Retina (tissue), 1 donor: ENCODE measurements at places on chromosomes 6 and 20.
A peak's percentile ranks its signal among the peaks of the same experiment; 100 is the strongest.

DNA sequence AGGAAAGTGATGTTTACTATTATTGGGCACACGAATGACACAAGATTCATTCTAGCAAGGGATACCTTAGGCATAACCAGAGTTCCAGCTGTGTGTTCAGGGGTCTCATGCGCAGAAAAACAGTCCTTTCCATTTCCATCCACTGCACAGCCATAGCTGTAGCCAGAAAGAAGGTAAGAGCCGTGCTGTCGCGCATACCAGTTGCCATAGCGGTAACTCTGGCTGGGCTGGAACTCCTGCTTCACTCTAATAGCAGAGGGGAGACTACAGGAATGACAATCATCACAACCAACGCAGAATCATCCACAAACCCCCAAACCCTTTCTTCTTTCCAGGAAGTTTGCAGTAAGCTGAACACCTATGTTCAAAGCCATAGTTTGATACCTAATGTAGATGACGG is 7.5 kb downstream of the C6orf52 start:
- no peak for DNase-seq

GRCh38 chr6:132490024-132490423 is 22.9 kb downstream of the STX7 start:
- no peak for DNase-seq

- no peak for DNase-seq
These were observed 3.9 kb downstream of the RAB44 start for GRCh38 chr6:36701401-36701991.

DNA sequence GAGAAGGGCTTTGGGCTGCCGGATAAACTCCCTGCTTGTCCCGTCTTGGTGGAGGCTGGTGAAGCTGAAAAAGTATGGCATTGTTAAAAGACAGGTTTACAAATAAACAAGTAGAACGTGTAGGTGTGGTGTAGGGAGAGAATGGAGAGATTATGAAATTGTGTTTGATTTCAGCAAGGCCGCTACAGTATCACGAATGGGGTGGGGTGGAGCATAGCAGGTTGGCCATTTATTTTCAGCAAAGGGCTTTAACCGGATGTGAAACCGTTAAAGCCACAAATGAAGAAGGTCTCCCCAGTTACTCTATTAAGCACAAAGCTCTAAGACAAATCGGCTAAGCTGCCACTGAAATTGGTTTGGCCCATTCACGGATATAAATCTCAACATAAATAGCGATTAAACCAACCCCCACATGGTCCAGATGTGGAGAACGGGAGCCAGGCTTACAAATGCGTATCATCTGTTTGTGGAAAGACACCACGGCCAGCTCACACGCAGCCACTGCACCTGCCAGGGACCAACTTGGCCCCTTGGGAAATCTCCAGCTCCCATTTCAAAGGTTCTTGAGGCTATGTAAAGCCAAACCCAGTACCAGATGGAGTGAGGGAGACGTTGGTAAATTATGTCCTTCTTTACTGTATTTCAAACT is 94.0 kb downstream of the ZMYND8 start:
- DNase-seq: no peak

- DNase-seq: no peak
These were observed 15.1 kb downstream of the GLYATL3 start for GRCh38 chr6:49514571-49515484.

- DNase-seq: no peak
These were observed 21.0 kb downstream of the SLC13A3 start for GRCh38 chr20:46630306-46630705.

GRCh38 chr6:116352515-116353471 is 18.0 kb upstream of the DSE start:
- no peak for DNase-seq

DNA sequence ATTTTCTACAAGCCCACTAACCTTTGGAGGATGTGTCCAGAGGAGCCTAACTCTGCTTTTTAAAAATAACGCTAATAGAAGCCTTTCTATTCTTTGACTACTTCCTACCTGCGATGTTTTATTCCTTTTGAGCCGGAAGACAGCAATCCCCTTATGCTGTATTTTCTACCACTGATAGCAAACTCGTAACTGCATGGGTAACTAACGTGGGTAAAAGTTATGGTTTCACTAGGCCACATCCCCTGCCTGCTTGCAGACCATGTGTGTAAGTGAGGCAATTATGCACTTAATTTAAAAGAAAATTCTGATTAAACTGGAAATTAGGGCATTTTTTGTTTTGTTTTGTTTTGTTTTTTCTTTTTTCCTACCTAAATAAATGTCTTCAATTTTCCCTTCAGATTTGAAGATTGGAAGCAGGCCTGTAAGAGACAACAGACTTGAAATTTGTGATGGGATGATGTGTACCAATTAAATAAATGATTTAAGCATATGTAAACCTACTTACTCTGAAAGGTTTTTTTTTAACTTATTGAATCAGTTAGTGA is 931 bp downstream of the UFL1 start:
- no peak for DNase-seq

DNA sequence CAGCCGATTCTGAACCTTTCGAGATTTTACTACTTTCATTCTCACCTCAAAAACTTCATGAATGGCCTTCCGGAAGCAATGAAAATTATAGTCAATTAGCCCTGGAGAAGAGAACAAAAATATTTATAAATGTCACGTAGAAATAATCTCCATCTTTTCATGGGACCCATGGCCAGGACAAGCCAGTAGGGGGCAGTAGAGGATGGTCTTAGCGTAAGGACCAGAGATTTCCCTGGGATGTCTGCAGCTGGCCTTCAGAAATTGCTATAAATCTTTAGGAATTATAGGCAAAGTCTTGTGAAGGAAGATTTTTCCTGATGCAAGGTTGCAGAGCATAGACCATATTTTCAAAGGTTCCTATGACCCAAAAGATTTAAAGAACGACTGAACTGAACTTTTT is 15.6 kb upstream of the UBE2J1 start:
- peak; percentile 47 for DNase-seq

GRCh38 chr6:132758689-132759088 is 985 bp upstream of the VNN2 start:
- DNase-seq: no peak

- no peak for DNase-seq
These were observed 3.8 kb downstream of the ZNF335 start for GRCh38 chr20:45968081-45968671.

GRCh38 chr20:9301129-9302090 is 213.0 kb upstream of the LAMP5 start:
- DNase-seq: no peak

DNA sequence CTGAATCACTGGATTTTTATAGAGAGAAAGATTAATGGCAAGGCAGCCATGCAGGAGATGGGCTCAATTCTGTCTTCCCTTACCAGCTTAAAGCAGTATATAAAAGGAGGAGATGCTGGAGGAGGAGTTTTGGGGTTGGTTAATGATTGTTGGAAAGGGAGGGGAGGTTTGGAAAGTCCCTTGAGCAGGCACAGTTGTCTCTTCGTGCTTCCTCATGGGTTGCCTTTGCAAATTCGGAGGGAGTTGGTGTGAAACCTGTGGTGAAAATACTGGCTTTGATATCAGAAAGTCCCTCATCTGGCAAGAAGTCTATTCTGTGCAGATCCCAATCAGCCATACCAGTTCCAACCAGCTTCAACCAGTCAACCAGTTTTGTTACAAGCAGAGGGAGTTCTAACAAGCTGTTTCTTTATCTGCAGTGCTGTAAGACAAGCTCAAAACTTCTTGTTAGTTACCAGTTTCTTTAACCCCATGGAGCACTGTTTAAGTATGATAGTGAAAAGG is 107.0 kb downstream of the HIVEP1 start:
- no peak for DNase-seq

- DNase-seq: no peak
These were observed 22.2 kb downstream of the HLA-F start for GRCh38 chr6:29745386-29745785.

DNA sequence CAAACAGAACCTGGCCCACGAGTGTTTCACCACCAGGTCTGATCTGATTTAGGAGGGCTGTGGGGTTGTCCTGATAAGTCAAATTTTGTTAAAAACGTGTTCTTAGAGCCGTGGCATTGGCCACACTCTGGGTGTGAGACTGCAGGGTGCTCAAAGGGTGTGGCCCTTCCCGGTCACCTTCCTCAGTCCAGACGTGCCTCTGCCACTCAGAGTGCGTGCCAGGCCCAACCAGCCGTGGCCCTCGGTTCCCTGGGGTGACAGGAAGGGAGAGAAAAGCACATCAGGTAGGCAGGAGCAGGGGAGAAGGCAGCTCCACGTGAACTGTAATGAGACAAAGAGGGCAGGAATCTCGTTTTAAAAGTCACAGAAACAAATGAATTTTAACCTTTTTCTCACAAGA is 115.4 kb downstream of the FAM120B start:
- no peak for DNase-seq

DNA sequence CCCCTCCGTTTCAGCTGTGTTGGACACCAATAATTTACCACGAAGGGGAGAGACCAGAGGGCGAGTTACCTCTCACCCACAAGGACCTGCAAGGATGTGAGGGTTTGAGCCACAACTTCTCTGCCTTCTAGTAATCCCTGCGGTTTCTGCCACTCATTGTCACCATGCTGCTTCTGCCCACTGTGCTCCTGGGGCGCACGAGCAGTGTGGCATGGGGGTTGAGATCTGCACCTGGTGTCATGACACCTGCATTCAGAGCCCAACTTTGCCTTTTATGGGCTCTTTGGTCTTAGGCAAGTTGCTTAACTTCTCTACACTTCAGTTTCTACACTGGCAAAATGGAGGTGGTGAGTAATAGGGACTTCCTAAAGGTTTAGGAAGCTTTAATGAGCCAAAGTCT is 84.9 kb downstream of the SOBP start:
- no peak for DNase-seq

GRCh38 chr6:7604506-7604905 is 14.5 kb downstream of the SNRNP48 start:
- DNase-seq: no peak

DNA sequence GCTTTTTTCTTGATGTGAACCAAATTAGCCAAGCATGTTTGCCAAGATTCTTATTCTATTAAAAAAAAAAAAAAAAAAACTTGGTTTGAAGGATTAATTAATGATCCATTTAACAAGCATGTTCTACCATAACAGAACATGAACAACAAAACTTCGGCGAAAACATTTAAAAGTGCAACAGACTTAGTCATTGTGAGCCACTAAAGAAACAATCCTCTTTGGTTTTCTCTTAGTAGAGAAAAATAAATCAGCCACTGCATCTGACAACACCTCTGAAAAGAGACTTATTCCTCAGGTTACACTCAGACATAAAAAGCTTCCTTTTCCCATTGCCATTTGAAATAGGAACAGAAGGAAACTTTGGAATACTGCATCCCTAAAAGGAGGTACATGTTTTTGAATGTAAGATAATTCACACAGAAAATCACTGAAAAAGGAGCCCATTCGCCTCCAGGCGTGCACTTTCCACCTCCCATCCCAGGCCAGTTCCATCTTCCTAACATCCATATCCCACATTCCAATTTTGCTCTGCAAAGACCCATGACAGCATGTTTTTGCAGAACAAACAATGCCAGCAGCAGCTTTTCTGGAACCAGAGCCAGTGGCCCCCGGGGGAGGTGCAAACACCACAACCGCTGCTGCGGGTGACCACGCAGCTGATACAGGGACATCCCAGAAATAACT is 79.5 kb downstream of the ZMYND8 start:
- no peak for DNase-seq

GRCh38 chr6:15893556-15894253 is 230.9 kb upstream of the DTNBP1 start:
- DNase-seq: no peak

DNA sequence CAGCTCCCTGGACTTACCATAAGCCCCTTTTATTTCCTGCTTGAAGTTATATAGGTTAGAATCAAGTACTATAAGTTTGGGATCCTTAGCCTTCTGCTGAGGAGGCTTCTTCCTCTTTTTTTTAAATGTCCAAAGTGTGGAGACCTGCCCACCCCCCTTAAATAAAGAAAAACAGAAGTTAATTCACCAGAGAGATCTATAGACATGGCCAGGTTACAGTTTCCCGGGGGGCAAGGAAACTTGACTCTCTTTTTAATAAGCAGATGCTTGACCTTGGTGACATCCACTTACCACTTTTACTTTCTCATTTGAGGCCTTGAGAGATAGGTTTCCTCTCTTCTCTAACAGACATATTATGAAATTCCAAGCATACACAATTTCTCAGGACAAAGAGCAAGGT is 88.3 kb downstream of the BMP2 start:
- DNase-seq: no peak

DNA sequence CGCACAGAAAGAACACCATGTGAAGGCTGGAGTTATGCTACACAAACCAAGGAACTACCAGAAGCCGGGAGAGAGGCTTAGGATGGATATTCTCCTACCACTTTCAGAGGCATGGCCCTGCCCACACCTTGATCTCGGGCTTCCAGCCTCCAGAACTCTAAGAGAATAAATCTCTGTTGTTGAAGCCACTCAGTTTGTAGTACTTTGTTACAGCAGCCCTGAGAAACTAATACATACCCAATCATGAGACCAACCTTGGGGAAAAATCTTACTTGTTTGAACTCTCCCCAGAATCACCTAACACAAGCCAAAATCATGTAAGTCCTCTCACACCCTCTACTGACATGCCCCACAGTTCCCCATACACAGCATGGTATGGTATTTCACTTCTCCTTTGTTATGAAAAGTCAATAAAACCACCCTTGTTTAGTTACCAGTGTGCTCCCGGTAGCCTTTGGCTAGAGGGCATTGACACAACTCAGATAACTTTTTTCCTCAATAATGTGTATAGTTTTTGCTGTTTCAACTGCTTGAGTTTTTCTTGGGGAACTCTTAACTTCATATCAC is 40.7 kb upstream of the SLC2A12 start:
- no peak for DNase-seq

DNA sequence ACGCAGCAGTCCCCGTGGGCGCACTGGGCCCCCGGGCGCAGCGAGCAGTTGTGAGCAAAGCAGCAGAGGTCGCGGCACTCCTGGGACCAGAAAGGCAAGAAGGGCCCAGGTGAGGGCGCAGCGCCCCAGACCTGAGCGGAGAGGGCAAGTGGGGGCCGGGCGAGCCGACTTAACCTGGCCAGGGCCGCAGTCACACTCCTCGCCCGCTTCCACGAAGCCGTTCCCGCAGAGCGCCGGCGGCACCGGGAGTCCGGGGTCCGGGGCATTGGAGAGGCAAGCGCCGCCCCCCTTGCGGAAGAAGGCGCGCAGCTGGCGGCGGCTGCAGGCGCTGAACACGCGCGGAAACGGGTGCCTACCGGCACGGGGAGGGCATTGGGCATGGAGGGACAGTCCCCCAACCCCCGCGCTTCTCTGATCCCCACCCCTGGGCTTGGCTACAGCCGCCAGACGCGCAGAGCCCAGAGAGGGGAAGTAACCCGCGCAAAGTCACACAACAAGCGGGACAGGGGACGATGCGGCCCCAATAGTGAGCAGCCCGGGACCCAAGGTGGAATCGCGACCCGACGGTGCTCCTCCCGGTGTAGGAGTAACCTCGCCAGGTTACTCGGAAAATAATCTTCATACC is 9.2 kb downstream of the ADAM33 start:
- peak; percentile 49 for DNase-seq
